ENCODE measurements at places on chromosomes 7 and 10.

GRCh38 chr10:8365935-8366911 lies 311.7 kb downstream of the GATA3 start:
- no peak for DNase-seq

DNA sequence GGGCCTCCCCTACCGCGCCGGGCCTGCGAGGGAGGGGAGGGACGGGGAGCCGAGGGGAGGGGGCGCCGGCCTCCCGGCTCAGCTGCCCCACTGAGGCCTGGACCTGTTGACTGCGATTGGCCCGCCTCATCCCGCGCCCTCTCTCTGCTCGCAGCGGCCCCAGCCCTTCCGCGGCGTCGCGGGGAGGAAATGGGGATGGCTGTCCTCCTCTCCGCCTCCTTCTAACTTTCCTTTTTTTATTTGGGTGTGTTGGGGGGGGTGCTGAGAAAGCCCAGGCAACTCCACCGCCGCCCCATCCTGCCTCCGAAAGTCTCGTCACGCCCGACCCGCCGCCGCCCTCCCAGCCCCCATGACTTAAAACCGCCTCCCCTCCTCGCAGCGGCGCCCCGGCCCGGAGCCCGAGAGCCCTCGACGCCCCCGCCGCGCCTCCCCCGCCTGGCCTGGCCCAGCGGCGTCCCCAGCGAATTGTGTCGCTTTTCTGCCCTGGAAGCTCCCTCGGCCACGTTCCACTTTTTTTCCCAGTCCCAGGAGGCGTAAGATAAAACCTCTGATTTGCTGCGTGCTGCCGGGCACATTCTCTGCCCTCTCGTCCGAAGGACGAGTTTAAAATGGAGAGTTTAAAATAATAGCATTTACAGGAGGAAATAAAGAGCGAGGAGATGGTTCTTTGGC lies 842 bp upstream of the SKIDA1 start:
- peak; percentile 49 for DNase-seq

GRCh38 chr7:54995610-54996363 lies 23.0 kb upstream of the EGFR start:
- no peak for DNase-seq

GRCh38 chr7:105743351-105744090 lies 132.9 kb downstream of the ATXN7L1 start:
- no peak for DNase-seq

DNA sequence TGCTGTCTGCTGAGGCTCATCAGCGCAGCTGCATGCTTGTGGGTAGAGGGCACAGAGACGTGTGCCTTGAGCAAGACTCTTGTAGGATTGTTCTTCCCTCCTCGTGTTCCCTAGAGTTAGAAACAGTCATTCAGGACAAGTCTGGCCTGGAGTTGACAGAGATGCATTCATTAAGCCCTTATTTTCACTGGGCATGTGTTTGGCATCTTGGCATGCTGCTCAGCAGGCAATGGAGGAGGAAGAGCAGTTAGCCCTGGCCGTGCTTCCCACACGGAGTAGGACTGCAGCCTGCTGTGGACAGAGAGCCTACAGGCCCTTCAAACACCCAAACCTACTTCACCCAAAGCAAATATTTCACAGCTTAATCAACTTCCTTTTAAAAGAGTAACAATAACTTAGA lies 73.0 kb upstream of the GJD4 start:
- DNase-seq: no peak

GRCh38 chr10:86137561-86137960 lies 229.0 kb downstream of the GRID1 start:
- no peak for DNase-seq

GRCh38 chr7:95018021-95018420 lies 110.6 kb downstream of the PPP1R9A start:
- DNase-seq: no peak

DNA sequence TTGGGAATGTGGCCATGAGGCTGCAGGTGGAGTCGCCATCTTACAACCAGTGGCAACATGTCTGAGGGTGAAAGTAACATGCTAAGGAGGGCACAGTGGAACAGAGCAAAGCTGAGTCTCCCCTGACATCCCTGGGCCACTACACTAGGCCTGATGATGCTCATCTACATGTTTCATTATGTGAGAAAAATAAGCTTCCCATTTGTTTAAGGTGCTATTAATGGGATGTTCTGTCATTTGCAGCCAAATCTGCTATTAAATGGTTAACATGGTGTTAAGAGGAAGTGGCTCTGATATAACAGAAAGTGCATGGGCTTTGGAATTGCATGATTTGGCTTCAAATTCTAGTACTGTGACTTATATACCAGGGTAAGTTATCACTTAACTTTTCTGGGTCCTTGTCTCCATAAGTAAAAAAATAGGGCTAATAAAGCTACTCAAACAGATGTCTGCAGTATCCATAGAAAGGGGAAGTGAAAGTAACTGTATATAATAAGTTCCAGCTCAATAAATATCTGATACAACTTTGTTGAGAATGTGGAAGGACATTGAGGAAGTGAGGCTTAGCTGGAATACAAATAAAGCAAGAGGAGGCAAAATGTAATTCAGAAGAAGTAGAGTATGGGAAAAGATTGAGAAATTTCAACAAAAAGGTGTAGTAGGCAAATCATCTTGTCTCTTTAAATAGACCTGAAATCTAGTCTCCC lies 158.9 kb downstream of the RTKN2 start:
- no peak for DNase-seq

DNA sequence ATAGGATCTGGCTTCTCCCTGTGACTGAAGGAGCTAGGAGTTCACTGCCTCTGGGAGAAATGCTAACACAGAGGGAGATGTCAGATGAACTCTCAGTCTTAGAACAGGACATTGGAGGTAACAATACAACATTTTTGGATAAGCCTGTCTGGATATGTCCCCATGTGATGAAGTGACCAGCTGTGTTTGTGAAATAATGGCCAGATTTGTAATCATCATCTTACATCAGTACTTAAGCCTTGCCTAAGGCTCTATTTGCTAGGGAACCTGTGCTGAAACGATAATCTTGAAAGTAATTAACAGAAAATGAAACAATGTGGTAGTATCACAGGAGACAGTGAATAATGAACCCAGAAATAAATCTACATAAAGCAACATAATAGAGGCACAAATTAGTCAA lies 56.2 kb downstream of the CRPPA start:
- DNase-seq: no peak

DNA sequence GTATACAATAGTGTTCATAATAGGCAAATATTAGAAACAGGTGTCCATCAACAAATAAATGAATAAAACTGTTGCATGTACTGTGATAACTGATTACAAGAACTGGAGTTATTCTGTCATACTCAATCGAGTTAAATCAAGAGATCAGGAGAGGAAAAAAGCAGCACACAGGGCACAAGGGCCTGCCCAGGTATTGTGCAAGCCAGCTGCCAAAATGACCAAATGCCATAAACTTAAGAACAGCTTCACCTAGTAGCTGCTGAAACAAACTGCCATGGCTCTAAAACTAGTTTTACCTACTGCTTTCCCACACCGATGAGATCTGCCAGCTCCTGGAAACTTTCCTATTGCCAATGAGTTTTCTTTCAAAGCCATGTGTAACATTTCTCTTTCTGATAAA lies 12.2 kb downstream of the GSAP start:
- DNase-seq: no peak

- peak; percentile 82 for DNase-seq
Measured at GRCh38 chr7:70434376-70434775, 697.6 kb upstream of the GALNT17 start.

GRCh38 chr10:36574207-36574606 lies 551.2 kb upstream of the ANKRD30A start:
- DNase-seq: no peak

- DNase-seq: no peak
Measured at GRCh38 chr10:17428351-17429097, 25.9 kb downstream of the ST8SIA6 start.

DNA sequence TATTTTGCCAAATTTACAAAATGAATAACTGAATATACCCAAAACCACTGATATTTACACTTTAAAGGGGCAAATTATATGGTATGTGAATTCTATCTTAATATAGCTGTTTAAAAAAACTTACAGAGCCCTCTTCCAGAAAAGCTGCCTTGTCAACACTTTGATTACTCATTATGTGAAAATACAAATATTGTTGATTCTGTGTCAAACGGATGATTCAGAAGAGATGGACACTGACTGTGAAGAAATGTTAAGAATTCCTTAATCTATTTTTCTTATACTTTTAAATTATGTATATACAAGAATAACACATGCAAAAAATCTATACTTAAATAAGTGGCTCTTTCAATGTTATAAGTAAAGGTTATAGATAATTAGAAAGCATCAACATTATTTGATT lies 41.5 kb downstream of the SMURF1 start:
- DNase-seq: no peak

DNA sequence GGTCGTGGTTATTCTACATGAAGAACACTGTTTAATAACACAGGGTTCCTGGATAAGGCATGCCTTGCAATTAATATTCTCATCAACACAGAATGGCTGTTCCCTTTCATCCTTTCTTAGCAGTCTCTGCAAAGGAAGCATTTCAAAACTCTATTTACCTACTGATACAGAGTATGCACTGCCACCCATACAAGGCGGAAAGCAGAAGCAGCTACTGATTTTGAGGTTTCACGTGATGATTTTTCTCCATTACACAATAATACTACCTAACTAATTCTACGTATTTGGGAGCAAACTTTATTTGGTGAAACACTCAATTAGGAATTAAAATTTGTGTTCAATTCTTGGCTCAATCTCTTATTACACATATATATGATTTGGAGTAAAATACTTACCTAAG lies 43.0 kb upstream of the COL1A2 start:
- DNase-seq: no peak

DNA sequence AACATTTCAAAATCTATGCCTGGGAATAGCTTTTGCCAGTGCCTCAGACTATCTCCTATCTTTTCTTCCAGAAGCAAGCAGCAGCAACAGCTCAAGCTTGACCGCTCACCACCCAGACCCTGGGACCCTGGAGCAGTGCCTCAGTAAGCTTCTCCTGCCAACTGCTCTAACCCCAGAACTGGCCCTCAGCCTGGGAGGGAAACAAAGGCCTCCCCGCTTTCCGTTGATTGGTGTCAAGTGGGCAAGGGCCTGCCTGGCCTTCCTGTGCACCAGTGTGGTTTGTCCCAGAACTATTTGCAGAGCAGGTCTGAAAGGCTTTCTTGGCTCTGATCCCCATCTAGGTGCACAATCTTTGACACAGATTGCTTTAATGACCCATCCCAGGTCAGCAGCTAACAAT lies 3.3 kb upstream of the ATP6V0A4 start:
- no peak for DNase-seq

GRCh38 chr7:73304071-73304470 lies 4.6 kb downstream of the NSUN5 start:
- no peak for DNase-seq

- no peak for DNase-seq
Measured at GRCh38 chr7:132666071-132666773, 90.0 kb upstream of the PLXNA4 start.

- no peak for DNase-seq
Measured at GRCh38 chr10:62627983-62628382, 176.5 kb upstream of the ADO start.

DNA sequence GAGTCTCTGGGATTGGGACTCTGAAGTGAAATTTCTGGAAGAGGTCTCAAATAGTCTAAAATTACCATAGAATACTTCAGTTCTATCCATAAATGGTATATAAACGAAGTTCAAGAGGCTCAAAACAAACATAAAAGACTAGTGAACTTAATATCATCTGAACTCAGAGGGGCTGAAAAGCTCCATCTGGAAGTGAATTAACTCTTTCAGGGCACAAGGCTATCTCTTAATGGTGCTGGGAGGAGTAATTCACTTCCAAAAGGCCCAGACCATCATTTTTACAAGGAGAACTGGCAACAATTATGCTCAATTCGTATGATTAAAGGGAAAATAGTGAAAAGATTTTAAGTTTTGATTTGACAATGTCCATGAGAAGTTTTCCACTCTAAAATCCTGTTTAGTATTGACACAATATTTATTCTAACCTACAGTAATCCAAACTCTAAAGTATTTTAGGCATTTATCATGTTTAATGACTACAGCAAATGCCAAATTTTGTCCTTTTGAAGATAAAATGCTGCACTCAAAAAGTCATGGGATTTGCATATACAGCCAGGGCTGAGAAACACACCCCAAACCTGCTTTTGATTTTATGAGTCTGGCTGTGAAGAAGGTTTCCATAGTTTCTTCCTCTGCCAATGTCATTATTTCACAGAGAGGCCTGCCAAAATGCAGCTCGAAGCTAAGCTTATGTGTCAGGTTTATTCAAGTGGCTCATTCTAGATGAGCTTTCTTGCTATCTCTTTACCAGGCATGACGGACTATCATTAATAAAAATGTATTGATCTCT lies 143.9 kb downstream of the HIBADH start:
- no peak for DNase-seq

DNA sequence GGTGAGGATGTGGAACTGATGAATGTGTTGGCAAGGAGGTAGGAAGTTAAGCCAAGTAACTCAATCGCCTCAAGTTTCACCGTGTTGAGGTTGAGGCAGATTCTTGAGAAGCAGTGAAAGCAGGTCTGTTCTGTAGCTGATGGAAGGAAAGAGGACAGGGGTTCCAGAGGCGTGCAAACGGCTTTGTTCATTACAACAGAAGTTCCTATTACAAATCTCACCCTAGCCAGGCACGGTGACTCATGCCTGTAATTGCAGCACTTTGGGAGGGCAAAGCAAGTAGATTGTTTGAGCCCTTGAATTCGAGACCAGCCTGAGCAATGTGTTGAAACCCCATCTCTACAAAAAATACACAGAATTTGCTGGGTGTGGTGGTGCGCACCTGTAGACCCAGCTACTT lies 36.9 kb upstream of the PTF1A start:
- DNase-seq: no peak

DNA sequence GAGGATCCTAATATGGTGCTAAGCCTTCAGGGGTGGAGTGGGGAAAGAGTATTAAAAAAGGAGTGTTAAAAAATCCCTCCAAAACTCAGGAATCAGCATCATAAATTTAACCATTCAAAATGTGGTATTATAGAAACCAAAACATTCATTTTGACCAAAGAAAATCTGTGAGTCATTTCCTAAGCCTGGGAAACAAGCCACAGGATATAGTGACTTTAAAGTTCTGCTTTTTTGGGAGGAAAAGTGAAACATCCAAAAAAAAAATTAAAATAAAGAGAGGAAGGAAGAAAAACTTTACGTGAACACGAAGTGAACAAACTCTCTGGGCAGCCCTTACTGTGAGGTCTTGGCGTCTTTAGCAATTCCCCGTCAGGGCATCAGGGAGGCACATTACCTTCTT lies 74.0 kb upstream of the GSDME start:
- no peak for DNase-seq

GRCh38 chr10:93465806-93466675 lies 16.1 kb downstream of the MYOF start:
- DNase-seq: peak; percentile 81

DNA sequence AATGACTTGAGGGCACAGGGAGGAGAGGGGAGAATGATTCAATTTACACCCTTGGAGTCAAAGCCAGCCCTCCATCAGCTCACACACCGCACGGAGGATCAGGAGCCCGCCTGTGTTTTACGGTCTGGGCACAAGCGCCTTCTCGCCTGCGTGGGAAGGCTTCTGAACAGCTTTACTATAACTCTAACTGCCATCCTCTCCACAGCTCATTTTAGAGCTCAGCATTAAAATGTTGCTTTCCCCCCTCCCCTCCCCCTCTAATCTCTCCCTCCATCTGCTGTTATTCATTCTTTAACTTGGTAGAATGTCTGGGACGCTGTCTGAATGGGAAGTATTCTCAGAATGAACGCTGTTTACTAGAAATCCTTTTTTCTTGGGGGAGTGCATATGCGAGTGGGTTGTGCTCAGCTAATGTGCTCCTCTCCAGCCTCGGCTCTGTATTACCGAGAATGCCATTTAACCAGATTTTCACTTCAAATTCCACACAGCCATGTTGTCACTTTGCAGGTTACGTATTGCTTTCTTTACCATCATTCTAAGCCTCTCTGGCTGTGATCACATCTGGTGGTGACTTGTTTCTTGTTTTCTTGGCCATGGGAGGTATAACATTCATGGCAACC lies 140.1 kb downstream of the GFRA1 start:
- no peak for DNase-seq

Measured in NCI-H1694 (cell line).